Eye (tissue), 1 donor: ENCODE measurements at places on chromosomes 3 and 15.

GRCh38 chr3:58333206-58334012 lies 717 bp downstream of the PXK start:
- peak; percentile 65 for DNase-seq

- no peak for DNase-seq
Observed at GRCh38 chr15:58444056-58444455, 12.3 kb downstream of the LIPC start.

- no peak for DNase-seq
Observed at GRCh38 chr3:111366515-111366914, 175.5 kb upstream of the CD96 start.

DNA sequence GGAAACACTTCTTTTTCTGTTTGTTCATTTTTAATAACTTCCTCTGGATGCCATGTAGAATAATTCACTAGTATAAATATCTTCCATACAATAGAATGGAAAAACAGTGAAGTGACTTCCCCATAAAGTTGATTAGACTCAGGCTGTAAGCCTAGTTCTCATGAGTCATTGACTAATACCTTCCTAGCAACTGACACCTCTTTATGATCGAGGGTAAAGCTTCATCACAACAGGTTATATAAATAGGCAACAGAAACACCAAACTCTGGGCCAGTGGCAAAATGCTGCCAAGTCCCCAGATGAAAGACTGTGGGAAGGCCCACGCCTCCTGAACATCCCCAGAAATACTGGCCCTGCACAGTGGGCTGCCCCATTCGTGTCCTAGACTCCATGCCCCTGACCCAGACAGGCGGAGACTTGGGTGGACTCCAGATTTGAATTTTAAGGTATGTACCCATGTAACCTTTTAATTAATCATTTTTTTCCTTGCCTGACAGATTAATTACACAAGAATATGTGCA lies 71.3 kb upstream of the TBC1D23 start:
- DNase-seq, result no peak

DNA sequence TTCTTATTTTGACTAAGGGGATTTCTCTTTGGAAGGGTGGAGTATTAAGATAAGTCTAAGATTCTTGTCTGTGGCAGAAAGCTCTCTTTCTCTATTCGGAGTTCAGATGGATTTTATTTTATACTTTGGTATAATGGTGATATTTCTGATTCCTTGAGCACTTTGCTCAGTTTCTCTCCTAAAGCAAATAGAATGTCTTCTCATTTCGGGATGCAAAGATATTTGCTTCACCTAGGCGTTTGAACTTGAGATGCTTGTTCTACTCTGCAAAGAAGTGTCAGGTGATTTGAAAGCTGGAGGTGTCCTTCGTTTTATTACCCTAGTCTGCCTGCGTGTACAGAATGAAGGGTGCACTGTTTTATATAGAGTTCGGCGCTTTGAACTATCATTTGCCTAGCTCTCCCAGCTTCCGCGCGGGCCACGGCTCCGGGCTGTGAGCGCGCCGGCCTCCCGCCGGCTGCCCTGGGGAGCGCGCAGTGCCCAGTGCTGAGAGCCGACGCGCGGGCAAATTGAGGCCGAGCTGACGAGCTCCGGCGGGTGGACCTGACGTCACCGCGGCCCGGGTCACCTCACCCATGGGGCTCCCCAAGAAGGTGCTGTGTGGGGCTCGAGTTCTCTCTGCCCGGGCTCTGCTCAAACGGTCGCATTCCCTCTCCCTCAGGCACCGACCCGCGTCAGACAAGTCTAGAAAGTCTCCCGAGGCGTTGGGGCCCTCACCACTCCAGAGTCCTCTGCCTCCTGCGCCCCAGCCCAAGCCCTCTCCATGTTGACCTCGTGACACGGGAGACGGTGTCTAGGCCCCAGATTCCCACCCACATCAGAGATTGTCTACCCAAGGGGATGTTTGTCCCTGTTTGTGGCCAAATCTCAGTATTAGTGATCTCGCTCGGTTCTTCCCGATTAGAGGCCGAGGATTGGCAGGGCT lies 7.5 kb downstream of the SOX2 start:
- peak; percentile 76 for DNase-seq

DNA sequence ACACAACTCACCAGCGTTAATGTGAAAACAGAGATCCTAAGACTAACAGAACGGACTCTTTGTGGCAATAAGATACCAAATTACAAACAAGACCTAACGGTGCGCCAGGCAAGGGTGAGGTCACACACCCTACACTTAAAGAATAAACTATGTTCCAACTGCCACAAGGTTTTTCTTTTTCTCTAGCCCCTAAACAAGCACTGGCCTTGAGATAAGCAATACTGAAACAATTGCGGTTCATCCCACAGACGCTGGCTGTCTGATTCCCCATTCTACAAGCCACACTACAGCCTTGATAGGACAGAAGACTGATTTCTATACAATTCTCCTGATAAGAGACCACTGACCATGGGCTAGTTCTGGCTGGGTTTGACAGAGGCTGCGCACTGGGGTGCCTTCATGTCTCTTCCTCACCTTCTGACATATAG lies 20.5 kb upstream of the LIMD1 start:
- DNase-seq, result no peak

GRCh38 chr3:22288756-22289155 lies 537.7 kb upstream of the ZNF385D start:
- no peak for DNase-seq

GRCh38 chr3:74149466-74149865 lies 465.0 kb downstream of the CNTN3 start:
- no peak for DNase-seq

DNA sequence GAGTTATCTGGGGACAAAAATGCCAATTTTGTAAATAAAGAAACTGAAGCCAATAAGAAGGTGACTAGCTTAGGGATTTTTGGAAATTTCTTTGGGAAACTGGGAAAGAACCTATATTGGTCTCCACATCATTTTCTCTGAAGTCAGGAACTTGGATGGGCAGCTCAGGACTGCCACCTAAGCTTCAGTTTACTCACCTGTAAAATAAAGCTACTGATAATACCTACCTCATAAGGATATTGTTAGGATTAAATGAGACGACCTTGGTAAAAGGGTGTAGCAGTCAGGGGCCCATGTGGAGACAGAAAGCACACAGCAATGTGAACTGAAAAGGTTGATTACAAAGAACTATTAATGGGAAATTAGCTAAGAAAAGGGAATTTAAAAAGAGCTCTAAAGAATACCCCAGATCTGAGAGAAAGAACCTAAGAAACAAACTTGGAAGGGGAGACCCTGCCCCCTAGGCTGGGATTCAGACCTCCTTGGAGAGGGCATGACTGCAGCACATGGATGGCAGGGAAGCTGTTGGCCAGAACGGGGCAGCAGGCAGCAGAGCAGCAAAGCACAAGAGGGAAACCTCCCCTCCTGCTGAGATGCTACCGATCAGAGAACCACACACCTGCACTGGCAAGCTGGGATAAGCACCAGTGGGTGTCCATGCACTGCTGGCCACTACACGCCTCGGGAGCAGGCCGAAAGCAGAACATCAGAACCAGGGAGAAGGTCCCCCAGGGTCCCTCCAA lies 83.7 kb upstream of the THBS1 start:
- no peak for DNase-seq

- DNase-seq, result no peak
Observed at GRCh38 chr3:129050556-129051295, 9.9 kb upstream of the GP9 start.

DNA sequence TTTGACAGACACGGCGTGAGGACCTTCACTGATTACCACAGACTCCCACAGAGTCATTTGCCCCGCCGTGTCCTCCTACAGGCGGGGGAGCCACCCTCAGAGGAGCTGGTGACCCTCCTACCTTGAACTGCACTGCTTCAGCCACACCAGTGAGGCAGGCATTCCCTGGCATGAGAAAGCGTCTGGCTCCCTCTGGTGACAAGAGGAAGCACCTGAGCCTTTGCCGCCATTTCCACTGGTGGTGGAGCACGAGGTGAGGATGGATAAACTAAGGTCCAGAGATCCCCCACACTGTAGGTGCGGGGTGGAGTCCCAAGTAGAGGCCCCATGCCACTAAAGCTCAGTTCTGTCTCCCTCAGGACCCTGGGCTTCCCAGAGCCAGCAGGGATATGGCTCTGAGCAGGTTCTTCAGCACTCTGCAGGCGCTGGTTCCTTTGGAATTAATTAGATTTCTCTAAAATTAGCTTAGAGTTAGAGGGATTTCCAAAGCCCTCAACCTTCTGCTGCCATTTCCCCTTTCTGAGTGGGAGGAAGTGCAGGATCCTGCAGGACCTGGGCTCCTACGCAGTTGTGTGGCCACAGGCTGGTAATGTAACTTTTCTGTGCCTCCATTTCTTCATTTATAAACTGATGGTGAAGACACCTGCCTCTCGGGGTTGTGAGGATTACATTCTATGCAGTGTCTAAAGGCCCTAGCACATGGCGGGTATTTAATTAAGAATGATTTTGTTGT lies 224.0 kb downstream of the SLCO3A1 start:
- DNase-seq, result peak; percentile 89

DNA sequence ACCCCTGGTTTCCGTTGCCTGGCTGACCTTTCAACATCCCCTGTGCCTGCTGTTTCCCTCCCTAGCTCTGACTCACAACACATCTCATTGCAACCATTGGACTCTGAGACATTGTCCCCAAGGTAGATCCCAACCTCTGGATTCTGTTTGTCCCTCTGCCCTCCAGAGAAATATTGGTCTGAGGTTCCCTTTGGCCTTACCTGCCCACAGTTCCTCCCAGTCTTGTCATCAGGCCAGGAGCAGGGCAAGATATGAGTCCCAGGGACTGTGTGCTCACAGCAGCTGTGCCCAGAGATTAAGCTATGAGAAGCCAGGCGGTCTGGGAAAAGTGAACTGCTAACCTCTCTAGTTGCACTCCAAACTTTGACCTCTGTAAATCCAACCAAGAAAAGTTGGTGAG lies 168.2 kb upstream of the NR2F2 start:
- no peak for DNase-seq

- peak; percentile 38 for DNase-seq
Observed at GRCh38 chr3:37907906-37908305, 46.2 kb downstream of the CTDSPL start.

DNA sequence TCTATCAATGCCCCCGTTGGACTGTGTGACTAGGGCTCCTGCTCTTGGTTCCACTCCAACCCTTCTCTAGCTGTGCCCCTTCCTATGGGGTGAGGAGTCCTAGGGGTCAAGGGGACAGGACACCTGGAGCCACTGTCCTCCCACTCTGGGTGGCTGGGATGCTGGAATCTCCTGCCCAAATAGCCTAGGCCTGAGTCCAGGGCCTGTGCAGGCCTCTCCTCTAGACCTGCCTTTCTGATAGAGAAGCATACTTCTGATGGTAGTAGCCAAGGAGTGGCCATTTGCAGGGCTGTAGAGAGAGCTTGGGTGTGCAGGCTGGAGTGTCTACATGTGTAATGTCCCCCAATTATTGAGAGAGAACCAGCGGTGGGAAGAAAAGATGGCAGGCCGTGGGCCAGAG lies 54.2 kb downstream of the ITGA11 start:
- no peak for DNase-seq
